T-helper 9 cell (primary cell): ENCODE measurements at places on chromosomes 4 and X.

GRCh38 chrX:2824886-2825285 lies 3.8 kb upstream of the GYG2 start:
- DNase-seq = no peak

DNA sequence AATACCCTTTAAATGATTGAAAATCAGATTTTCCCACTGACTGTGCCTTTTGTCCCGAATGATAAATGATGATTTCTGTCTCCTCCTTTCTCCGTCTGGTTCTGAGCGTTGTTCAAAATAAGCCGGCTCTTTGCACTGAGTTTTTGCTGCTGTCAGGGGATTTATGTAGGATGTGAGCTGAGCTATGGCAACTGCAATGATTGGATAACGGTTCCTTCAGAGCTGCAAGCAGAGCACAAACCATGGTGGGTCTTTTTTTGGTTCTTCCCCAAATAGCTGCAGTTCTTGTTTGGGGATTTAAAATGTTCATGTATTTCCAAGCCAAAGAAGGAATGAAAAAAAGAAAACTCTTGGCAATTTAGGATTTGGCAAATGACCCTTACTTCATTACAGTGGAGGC lies 124.5 kb upstream of the CASK start:
- no peak for DNase-seq

DNA sequence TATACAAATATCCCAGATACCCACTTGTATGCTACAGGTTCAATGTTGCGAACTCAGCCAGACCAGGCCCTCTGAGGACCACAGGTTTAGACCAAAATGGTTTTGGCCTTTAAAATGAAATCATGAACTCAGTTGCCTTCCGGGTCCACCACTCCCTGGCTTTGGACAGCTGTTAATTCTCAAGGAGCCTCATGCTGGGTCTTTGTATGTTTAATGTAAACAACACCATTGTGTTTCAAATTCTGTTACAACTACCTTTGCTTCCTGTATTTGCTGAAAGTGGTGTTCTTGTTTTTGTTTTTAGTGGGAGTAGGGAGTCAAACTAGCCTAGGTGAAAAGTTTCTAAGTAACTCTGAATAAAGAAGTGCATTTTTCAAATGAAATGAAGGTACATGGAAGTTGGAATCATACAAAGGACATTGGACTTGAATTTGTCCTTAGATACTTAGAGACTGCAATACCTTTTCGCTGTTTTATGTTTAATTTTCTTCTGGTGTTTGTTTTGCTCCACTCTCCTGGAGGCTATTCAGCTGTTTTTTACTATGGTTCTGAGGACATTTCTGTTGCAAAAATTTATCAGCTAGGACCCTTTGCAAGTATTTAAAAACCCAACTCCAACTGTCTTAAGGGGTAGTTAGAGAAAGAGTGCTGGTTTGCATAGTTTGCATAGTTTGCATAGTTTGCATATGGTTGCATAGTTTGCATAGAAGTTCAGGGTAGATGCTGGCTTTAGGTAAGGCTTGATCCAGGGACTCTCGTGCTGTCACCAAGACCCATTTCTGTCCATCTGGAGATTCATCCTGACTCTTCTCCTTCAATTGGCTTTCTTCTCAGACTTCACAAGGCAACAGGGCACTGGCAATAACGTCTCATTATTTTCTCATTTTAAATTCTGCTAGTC lies 70.1 kb downstream of the MID1IP1 start:
- DNase-seq = no peak

DNA sequence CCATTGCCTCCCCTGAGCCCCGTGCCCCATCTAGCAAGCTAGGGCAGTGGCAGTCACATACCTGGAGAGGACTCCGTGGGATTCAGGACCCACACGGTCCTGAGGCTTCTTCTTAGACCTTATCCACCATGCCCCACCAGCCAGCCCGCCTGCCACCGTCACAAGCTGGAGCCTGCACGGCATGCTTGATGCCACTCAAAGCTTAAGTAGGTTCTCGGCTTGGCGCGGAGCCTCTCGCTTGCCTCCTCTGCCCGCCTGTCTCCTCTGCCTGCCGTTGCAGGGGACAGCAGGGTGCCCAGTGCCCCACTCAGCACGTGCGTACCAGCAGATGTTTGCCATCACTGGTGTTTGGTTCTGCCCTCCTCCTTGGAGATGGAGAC lies 14.1 kb downstream of the PSAPL1 start:
- DNase-seq = no peak

GRCh38 chr4:100430451-100430850 lies 87.4 kb downstream of the EMCN start:
- no peak for DNase-seq

GRCh38 chrX:118675326-118675965 lies 52.0 kb upstream of the IL13RA1 start:
- DNase-seq = no peak

DNA sequence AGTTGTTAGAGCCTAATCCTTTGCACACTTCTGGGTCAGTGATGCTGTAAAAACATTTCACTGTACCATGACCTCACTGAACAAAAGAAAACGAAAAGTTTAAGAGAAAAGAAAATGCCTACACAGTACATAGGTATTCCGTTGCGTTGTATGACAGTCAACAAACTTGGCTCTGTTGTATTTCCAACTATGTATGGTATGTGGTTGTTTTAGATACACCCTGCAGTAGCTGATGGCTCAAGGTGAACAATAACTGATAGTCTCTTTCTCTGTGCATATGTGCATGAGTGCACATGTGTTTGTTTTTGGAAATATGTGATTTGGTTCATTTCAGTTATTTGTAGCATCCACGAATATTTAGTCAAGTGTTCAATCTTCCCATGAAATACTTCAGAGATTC lies 176.0 kb downstream of the BMPR1B start:
- no peak for DNase-seq

DNA sequence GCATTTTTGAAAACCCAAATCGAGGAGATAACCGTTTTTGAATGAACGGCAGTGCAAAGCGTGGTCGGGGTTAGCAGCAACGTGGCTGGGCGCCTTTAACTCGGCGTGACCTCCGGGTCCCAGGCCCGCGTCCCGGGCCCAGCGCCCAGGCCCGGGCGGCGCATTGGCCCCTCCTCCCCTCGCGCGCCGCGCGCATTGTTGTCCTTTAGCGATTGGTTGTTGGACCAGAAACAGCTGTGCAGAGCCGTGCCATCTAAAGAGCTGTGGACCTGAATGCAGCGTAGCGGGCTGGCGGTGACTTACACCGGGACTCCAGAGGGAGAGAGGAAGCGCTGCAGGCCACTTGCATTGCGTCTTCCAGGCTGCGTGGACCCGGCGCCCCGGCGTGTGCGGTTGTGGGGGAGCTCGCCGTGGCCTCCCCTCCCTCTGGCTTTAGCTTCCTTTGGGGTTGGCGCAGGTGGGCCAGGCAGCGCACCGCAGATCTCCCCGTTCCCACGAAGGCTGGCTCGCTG lies at the start of gene STOX2:
STOX2 (plus strand) TSS at position 227 of the 512 bp plus-strand sequence. CDS start 1,484 bp downstream, outside the sequence.
- DNase-seq = no peak

GRCh38 chrX:22234380-22234779 lies 38.3 kb upstream of the CBLL2 start:
- no peak for DNase-seq

- no peak for DNase-seq
Measured at GRCh38 chr4:174216799-174217272, 66.6 kb downstream of the FBXO8 start.

DNA sequence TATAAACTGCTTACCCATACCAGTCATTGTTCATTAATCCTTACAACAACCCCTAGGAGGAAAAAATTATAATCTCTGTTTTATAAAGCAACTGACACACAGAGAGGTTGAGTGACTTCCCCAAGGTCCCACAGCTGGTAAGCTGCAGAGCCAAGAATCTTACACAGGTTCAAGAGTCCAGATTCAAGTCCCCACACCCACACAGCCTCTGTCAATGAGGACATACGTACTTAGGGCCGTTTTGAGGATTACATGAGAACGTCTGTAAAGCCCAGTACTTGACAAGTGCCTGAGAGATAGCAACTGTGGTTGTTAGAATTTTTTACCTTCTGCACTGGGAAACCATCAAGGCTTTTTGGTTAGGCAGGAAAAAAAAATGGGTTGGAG lies 556 bp upstream of the SLC25A43 start:
- no peak for DNase-seq

DNA sequence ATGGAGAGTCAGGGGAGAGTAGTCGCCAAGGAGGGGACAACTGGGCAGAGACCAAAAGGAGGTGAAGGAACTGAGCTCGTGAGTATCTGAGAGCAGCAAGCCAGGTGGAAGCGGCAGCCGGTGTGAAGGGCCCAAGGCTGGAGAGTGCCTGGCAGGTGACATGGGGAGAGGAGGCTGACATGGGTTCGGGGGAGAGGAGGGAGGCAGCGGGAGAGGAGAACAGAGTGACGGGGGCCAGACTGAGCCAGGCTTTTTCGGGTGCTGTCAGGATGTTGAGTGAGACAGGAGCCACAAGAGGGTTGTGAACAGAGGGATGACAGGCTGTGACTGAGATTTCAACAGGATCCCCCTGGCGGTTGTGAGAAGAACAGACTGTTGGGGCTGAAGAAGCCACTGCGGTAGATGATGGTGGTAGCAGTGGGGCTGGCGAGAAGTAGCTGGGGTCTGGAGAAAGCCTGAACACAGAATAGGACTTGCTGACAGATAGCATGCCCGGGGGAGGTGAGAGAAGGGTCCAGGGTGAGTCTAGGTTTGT lies 5.7 kb downstream of the ELK1 start:
- no peak for DNase-seq

- no peak for DNase-seq
Measured at GRCh38 chr4:154595807-154596206, 5.3 kb upstream of the FGA start.

DNA sequence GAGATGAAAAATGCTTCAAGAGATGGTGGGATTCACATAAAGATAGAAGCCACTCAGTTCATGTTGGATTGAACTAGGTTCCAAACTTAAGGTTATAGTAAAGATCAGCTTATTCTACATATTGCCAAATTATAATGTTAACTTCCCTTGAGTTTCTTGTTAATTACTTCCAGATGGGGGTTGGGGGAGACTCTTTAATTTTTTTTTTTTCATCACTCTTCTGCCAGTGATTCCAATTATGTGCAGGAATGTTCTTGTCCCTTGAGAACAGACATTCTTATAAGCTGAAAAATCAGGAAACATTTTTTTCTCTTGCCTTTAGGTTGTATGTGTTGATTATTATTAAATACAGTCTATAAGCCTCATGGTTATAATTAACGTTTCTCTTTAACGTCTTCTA lies 30.0 kb downstream of the MND1 start:
- DNase-seq = no peak

- DNase-seq = no peak
Measured at GRCh38 chrX:134180601-134181274, 56.2 kb upstream of the CCDC160 start.

- no peak for DNase-seq
Measured at GRCh38 chrX:107978707-107979307, 3.4 kb downstream of the TEX13B start.

DNA sequence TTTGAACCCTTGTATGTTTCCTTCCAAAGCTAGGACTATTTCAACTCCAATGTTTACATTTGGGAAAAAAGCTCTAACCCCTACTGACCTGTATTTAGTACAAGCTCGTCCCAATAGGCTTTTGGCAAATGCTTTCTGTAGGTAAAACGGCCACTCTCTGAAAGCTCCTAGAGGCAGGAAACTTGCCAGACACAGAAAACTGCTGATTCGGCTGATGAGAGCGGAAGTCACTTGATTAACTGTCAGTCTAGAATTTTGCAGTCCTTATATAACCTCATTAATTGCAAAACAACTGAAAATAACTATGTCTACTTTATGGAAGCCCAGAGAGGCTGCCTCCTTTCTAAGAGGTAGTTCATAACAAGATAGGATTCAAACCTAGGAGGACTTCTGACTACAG lies 108.1 kb downstream of the TSPAN7 start:
- DNase-seq = no peak

DNA sequence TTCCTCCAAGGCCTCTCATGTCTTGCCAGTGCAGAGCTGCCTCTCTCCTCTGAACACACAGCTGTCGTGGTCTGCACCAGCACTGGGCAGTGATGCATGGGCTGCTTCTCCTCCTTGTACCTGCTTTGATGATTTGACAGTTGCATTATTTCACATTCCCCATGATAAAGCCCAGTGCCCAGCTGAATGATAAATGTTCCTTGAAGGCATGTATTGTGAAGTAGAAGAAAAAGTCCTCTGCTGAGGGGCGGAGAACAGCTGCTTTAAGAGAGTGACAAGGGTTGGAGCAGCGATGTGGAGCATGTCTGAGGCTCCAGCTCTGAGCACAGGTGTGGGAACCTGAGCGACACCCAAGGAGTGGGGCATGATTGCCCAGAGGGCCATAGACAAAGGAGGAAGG lies 21.1 kb upstream of the TRIM2 start:
- no peak for DNase-seq

- DNase-seq = no peak
Measured at GRCh38 chr4:40769266-40769665, 19.5 kb downstream of the NSUN7 start.

DNA sequence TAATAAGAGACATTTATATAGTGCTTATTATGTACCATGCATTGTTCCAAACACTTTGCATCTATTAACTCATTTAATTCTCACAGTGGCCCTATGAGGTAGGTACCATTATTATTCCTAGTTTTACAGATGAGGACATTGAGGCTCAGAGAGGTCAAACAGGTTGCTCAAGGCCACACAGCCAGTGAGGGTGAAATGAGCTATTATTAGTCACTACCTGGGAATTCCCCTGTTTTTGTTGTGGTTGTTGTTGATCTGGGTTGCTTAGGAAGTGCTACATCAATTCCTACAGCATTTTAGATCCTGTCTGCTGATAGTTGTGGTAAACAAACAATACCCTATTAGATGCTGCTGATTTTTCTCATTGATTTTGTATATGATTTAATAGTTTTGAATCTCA lies 41.2 kb downstream of the APLN start:
- DNase-seq = no peak

GRCh38 chrX:108399418-108400165 lies 38.6 kb downstream of the COL4A6 start:
- no peak for DNase-seq

DNA sequence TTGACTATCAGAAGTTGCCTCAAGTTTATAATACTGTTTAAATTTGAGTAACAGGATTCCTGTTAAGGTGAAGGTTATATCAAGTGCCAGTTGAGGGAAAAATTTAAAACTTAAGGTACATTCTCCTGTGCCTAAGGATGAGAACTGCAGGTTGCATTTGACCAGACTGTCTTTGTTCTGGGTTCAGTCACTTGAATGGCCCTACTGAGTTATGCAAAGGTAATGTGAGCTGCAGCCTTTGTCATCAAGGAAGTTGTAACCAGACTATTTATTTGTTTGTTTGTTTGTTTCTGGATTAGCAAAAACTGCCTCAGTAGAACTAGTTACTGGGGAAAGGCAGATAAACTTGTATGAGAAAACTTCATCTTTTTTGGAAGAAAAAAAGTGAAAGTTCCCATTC lies 131.9 kb downstream of the ATOH1 start:
- no peak for DNase-seq
